Esophagus mucosa (tissue), 1 donor: ENCODE measurements at places on chromosomes 3 and 15. TPM values are rescaled to one million over a fixed set of nuclear protein-coding genes. Genes with fewer than 3 reads are reported as not detected.

GRCh38 chr15:90989040-90989768, 5.1 kb downstream of the PRC1 start:
- ATAC-seq = no peak

- ATAC-seq = peak; percentile 97
Observed at GRCh38 chr3:139601191-139601961, 61.8 kb upstream of the RBP1 start.

- peak; percentile 80 for ATAC-seq
Observed at GRCh38 chr3:46090161-46090591, 62.9 kb upstream of the XCR1 start.

The SLC9C1 gene
- not detected for total RNA-seq

DNA sequence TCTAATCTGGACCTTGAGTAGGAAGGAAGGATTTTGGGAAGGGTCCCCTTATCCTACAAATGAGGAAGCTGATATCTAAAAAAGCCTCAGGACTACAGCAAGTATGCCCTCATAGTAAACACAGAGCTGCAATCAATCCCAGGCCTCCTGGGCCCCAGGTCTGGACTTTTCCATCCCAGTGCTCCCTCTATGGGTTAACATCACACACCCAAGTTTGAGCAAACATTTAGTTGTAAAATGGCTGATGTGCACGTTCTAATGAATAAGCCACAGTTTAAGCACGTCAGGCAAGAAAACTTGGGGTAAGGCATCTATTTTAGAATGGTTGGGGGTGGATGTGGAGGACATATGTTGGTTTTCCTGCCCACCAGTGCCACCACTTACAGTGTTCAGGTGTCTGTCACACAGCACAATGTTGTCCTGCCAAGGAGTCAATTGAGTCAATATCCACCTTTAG, 44.3 kb upstream of the UBE2E1 start:
- peak; percentile 80 for ATAC-seq

GRCh38 chr15:64858021-64858575, 16.4 kb downstream of the PLEKHO2 start:
- ATAC-seq = no peak

DNA sequence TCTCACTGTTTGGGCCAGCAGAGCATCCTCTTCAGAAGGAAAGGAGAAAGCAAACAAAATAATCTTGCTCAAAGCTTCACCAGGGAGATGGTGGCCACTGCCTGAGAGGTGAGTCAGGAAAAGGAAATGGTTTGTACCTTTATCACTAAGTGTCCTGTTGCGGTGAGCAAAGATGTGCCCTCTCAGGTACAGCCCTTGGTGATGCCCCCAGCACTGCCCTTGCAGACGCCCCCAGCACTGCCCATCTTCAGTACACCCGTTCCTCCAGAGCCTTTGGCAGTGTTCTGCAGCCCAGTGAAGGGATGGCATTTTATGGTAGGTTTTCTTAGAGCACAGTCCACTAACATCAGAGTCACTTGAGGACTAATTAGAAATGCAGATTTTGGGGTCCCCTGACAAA, 92.3 kb downstream of the ZNF621 start:
- ATAC-seq = no peak

The AADAC gene
- 0.44 TPM for total RNA-seq

DNA sequence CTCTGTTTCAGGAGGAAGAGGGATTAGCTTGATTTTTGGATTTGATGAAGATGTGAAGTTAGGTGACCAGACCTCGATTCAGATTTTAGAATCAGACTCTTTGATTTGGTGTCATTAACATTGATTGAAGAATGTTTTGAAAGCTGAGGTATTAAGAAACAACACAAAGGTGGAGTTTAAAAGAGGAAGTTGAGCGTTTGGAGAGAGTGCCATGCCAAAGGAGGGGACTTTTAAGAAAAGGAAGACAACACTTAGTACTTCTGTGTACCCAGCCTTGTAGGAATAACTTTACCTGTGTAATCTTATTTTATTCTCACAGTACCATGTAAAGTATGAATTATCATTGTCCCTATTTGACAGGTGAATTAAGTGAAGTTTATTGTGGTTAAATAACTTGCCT, 34.4 kb downstream of the PPARG start:
- no peak for ATAC-seq

- no peak for ATAC-seq
Observed at GRCh38 chr3:196821806-196822355, 45.8 kb upstream of the SENP5 start.

DNA sequence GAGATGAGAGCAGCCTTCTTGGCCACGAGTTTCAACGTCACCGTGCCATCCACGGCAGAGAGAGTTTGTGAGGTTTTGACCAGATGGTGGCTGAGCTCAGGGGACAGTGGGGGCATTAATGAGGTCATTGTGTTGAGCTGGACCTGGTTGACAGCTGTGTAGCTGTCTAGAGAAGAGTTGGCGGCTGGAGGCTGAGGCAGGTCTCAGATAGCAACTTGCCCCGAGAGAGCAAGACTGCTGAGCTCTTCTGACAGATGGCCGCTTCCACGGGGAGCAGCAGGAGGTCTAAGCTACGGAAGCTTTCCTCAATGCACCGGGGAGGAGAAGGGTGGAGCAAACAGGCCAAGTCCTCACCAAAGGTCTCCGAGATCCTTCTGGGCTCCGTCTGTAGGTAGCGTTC, 44.8 kb upstream of the EIF5A2 start:
- no peak for ATAC-seq

The GNAT1 gene
- total RNA-seq = 0.08 TPM

DNA sequence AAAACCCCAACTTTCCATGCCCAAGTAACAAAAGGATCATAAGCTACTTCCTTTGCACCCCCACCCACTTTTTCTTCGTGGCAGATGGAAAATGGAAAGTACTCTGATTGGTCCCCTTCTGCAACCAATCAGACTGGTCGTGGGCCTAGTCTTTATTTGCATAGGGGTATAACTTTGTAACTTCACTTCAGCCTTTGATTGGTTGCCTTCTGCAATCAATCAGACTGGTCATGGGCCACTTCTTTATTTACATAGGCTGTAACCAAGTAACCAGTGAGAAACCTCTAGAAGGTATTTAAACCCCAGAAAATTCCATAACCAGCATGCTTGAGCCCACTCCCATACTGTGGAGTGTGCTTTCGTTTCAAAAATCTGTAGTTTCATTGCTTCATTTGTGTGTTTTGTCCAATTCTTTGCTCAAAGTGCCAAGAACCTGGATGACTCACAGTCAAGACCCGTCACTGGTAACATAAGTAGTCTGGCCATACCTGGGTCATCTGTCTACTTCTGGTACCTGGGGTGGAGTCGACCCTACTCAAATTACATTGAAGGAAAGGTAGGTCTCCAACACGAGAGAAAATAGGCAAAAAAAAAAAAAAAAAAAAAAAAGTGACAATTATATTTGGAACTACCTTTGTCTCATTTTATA, 41.9 kb downstream of the CMTM8 start:
- no peak for ATAC-seq

The STRA6 gene
- total RNA-seq = 1.5 TPM

DNA sequence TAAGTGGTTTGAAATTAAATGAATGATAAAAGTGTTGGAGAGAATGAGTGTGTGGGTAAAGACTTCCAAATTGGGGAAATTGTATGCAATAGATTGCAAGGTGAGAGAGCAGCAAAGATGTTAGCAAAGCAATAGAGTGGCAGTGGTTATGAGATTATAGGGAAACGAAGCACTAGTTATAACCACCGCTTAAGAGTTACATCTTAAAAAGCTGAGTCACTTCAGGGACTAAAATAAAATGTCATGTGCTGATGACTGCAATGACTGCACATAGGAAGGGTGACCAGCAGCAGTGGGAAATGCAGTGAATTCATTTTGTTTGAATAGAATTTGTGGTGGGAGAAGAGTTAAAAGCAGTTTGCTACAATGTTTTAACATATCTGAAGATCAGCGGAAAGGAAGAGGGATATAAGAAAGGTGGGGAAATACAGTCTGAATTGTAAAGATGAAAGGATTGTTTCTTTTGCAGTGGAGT, 127.3 kb downstream of the RAP2B start:
- no peak for ATAC-seq

GRCh38 chr3:56862352-56863062, 60.8 kb upstream of the ARHGEF3 start:
- ATAC-seq = peak; percentile 71
